Activated T-helper 1 cell treated with Interleukin-2 at 50 U/mL for 16 hours (primary cell): ENCODE measurements at places on chromosomes 2 and 18.

- no peak for DNase-seq
Observed at GRCh38 chr18:77995593-77995992, 745.9 kb downstream of the GALR1 start.

GRCh38 chr2:219081096-219081495 lies 20.4 kb upstream of the IHH start:
- no peak for DNase-seq

DNA sequence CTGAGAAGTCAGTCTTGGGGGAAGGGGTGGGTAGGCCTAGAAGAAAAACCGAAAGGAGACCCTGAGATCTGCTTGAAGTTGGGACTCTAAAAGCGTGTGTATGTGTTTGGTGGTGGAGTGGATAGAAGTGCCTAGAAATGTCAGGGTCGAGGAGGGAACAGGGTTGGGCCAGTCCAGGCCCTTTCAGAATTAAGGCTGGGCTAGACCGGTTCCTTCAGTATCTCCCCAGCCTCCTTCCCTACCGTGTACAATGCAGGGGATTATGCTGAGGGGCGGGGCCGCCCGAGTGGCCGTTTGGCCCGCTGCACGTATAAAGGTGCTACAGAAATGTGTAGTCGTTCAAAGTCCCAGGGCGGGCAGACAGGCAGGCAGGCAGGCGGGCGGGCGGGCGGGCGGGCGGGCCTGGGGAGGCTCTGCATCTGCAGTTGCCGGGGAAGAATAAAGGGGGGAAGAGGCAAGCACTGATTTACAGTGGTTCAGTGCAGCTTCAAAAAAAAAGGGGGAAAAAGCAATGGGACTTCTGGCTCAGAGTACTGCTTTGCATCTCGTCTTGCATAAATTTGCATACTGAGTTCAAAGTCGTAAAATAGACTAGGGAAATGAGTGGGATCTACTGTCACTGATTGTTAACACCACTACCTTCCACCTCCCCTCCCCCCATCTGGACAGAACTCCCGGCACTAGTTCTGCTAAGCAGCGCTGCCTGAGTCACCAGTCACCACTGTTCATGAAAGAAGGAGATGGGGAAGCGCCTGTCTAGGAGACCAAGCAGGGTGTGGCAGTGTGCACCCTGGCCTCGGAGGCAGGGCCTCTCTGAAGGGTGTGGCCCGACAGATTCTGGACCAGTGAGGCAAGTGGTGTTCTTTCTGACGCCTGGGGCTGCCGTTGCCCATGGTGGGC lies 3.6 kb downstream of the IGFBP2 start:
- no peak for DNase-seq

DNA sequence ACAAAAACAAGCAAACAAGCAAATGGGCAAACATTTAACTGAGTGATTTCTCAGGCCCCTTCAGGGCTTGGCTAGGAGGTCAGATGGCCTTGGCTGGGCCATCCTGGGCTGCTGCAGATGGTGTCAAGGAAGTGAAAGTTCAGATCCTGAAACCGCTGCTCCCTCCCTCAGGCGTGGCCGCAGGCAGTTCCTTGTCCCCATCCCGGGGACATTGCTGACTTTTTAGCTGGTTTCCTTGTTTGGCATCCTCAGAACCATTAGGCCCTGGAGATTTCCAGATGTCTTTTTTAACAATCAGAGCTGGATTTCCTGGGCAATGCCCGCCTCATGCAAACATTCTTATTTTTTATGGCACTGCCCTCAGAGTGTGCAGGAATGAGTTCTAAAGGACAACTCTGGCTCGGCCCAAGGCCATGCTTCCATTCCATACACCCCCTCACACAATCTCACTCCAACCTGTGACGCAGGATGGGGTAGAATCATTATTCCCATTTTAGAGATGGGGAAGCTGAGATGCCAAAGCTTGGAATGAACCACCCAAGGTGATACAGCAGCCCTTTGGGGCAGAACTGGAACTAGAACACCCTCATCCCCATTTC lies 86.1 kb upstream of the ZCCHC2 start:
- no peak for DNase-seq

DNA sequence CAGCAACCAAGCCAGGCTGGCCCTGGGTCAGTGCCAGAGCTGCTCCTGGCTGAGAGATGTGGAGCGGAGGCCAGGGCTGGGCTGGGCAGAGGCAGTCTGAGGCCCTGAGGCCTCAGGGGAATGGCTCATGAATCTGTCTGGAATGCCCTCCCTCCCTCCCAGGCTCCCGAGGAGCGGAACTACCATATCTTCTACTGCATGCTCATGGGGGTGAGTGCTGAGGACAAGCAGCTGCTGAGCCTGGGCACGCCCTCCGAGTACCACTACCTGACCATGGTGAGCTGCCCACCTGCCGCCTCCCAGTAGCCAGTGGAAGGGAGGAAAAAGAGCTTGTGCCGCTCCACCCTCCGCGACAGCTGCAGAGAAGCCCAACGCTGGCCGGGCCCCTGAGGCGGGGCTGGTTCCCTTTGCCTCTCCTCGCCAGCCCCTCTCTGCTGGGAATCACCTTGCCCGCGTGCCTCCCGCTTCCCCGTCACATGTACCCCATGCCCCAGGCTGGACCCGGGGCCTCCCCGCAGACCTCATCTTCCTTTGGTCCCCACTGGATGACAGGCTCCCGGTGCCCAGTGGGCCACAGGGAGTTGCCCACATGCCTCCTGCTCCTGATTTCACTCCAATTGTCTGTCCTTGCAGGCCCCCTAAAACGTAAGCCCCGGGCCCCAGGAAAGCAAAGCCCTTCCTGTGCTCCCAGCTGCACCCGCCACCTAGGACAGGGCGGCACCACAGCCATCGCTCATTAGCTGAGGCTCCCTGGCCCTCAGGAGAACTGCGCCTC lies 41.1 kb downstream of the MYO7B start:
- no peak for DNase-seq

DNA sequence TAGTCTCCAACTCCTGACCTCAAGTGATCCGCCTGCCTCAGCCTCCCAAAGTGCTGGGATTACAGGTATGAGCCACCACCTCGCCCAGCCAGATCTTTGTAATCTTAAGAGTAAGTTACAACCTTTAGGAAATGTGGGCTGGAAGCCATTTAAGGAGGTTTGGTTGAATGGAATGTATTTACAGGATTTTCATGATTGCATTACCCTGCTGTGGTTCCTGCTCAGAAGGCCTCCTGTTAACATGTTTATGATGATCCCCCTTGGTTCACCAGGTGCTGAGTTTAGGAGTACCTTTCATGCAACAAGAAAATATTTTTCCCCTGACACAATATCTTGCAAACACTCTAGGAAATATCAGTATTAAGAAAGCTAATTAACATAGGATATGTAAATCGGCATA lies 187.4 kb upstream of the SH3BP4 start:
- no peak for DNase-seq
